ENCODE measurements at places on chromosomes 4 and X.
A peak's percentile ranks its signal among the peaks of the same experiment; 100 is the strongest.

GRCh38 chr4:54572152-54572542 lies 85.6 kb upstream of the KIT start:
- DNase-seq, result no peak

DNA sequence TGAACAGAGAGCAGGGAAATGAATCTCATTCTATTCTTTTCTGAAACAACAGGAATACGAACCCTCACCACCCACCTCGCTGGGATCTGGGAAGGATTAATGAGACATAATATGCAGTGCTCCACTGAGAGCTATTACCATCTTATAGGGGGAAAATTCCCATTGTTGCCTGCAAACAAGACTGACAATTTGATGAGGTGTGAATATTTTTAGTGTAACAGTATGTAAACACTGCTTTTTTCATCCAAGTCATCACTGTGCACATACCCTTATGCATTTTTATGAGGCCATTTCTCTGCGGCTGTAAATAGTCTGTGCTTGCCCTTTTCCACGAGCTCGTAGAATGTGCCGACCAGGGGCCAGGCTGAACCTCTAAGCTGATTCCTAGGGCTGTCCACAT lies 285.6 kb upstream of the CPEB2 start:
- no peak for DNase-seq

DNA sequence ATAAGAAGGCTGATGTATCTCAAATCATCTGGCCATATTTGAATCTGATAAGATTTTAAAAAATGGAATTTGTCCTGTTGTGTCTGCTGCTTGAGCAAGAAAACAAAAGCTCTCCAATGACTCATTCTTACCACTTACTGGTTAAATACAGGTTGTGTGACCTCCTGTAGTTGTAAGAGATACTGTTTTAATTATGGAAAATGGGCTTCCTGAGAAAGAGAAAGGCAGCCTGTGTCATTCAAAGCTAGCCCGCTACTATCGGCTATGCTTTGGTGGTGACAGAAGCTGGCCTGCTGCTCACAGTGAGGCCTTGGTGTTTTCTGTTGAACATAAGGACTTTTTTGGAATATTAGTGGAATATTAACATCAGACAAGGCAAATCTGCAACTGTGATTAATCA lies 1722.1 kb upstream of the PCDH10 start:
- DNase-seq, result no peak

DNA sequence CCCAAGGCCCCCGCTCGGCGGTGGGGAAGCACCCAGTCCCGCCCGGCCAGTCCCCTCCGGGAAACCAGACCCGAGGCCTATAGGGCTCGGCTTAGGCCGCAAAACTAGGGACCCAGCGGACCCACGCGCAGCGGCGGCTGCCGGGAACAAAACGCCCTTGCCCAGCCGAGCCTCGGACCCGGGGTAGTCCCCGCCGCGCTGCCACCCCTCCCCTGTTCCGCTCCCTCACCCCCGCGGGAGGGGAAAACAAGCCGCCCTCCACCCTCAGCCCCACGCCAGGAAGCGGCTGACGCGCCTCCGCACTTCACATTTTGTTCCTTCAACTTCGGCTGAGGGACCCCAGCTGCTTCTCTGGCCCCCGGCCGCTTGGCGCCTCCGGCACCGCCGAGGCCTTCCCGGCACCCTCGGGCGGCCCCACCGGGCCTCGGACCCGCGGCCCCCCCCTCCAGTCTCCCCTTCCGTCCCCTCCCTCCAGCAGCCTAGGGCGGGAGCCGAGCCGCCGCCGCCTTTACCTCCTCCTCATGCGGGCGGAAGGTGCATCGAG lies 694 bp downstream of the PDS5A start:
- DNase-seq, result peak; percentile 82

GRCh38 chr4:7322166-7322991 lies 112.4 kb downstream of the PSAPL1 start:
- no peak for DNase-seq

GRCh38 chr4:151564321-151564720 lies 155.3 kb downstream of the FHIP1A start:
- DNase-seq, result no peak

DNA sequence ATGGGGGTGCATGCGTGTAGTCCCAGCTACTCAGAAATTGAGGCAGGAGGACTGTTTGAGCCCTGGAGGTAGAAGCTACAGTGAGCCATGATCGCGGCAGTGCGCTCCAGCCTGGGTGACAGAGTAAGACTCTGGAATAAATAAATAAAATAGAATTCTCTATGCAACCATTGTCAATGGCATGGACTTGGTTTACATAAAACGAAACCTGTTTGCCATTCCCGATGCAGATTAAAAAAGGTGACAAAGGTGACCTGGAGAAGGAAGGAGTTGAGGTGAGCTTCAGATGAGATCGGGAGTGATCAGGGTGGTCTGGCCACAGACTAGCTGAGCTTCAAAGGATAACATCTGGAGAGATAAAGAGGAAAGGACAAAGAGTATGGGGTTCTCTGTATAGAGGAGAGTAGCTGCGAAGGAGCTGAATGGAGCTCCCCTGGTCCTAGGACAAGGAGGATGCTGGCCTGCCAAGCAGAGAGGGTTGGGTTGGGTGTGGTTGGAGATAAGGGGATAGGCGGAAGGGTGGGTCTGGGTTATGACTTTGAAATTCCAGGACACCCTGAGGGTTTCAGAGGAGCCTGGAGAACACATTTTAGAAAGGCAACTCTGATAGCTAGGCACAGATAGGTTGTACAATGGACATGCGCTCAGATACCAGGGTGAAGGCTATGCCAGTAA lies 98.6 kb downstream of the RBM47 start:
- no peak for DNase-seq

GRCh38 chr4:67736262-67736661 lies 17.9 kb downstream of the GNRHR start:
- DNase-seq, result no peak

DNA sequence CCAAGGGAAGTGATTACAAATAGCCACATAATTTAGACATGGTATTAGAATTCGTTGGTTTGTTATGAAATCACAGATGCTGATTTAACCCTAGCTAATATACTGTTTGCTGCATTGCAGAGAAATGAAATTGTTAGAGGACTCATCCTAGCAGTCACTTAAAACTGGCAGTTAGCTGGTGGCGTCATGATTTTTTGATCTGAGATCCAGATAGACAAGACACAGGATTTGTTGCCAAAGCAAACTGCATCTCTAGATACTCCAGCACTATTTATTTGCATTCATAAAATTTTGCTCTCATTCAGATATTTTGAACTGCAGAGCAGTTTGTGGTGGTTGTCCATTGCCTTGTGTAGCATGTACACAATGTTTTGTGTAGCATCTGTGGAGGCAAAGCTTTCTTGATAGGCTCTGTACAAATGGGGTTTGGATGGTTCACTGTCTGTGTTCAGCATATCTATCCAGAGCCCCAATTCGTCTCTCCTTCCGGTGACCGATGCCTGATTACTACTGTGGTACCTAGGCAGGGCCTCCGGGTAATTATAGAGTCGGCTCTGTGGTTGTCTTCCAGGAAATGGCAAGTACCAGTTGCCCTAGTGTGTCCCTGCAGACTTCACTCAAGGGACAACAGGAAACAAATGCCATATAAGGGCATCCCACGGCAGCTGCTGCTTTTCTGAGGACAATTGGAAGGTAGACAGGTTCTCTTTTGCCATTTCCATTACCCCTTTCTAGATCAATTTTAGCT lies 30.1 kb upstream of the SPARCL1 start:
- no peak for DNase-seq

DNA sequence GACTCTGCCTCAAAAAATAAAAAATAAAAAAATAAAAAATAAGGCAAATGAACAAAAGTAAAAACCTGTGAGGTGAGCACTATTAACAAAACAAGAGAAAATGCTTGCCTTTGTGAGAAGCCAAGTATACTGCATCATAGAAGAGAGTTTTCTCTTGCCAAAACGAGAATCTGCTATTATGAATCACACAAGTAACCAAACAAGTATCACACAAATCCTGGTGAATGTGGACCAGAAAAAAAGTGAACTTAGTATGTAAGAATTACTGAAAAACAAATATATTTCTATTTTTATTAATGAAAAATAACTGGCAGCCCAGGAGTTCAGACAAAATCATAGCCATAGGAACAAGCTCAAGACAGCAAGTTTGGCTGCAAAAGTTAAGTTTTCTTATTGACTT lies 193.5 kb downstream of the PDGFC start:
- DNase-seq, result no peak

- no peak for DNase-seq
Measured at GRCh38 chr4:139709660-139710059, 44.0 kb downstream of the MGST2 start.

- DNase-seq, result no peak
Measured at GRCh38 chr4:57911203-57911602, 801.0 kb upstream of the IGFBP7 start.

DNA sequence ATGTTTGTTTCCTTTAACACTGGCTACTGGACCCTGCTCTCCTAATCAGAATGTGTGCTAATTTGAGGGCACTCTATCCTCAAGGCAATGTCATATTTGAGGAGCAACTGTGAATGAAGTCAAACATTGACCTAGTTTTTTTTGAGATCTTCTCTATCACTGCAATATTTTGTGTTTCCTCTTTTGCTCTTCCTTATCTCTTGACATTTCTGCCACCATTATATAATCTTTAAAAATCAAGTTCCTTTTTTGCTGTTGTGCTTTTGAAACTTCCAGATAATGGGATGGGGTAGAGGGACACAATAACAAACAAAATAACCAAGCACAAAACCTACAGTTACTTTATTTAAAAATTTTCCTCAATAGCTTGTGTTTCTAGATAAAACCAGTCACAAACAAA lies 7.4 kb upstream of the WDFY3 start:
- no peak for DNase-seq

DNA sequence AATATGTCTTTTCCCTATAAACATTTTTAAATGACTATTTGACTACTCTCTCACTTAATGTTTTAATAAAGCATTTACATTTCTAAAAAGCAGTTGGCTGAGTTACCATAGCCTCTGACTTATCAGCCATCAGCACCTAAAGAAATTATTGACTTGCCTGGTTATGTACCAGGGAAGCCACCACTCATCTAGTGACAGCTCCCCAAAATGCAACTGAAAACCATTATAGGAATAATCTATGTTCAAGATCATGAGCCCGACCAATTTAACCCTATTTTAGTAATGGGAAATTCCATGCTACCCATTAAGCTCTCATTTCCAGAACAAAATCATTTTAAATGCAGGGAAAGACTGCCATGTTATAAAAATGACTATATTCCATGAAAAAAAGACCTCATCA lies 34.4 kb downstream of the HDX start:
- no peak for DNase-seq

- DNase-seq, result no peak
Measured at GRCh38 chrX:47690175-47690574, 31.2 kb upstream of the UXT start.

DNA sequence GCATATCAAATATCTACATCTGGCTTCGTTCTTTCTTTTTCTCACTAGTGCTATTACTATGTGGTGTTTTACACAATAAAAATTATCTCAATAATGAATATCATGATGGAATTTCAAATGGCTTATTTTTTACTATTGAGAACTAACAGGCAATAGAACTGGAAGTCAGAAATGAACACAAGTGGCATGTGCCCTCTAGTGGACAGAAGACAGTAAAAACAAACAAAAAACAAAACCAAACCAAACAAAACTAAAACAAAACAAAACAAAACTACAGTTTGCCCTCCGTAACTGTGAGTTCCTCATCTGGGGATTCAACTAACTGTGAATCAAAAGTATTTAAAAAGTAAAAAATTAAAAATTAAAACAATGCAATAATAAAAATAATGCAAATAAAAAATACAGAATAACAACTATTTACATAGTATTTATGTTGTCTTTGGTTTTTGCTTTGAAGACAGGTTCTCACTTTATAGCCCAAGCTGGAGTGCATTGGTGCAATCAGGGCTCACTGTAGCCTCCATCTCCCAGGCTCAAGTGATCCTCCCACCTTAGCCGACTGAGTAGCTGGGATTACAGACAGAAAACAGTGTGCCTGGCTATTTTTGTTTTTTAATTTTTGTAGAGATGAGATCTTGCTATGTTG lies 195.6 kb upstream of the TACR3 start:
- no peak for DNase-seq

DNA sequence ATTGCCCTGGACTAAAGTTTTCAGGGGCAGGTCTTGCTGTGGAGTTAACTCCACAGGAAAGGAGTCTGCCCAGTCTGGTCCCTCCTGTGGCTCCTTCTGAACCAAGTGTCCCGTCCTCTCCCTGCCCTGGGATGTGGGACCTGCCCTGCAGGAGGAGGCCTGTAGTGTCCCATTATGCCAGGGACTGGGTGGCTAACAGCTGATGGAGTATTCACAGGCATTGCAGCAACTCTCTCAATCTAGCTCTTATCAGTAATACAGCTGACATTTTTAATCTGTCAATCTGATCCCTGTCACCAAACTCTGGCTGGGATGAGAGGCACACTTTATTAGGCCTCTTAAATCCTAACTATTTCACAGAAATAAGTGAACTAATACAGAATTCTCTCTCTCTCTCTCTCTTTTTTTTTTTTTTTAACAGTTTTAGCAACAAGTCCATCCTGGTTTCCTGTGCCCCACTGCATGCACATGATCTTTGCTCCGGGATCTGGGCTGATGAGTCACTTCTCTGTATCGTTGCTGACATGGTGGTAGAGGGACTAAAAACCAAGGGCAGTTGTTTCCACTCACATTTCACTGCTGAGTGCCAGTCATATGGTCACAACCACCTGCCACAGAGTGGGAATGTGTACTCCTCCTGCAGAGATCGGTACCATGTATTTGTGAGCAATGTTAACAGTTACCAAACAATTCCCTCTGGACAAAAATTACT lies 39.1 kb downstream of the HAND2 start:
- DNase-seq, result no peak

- DNase-seq, result no peak
Measured at GRCh38 chrX:102129473-102129872, 4.0 kb downstream of the TCEAL2 start.

GRCh38 chrX:6024204-6024603 lies 204.5 kb downstream of the NLGN4X start:
- no peak for DNase-seq

GRCh38 chr4:85556283-85556682 lies 81.3 kb downstream of the ARHGAP24 start:
- no peak for DNase-seq

DNA sequence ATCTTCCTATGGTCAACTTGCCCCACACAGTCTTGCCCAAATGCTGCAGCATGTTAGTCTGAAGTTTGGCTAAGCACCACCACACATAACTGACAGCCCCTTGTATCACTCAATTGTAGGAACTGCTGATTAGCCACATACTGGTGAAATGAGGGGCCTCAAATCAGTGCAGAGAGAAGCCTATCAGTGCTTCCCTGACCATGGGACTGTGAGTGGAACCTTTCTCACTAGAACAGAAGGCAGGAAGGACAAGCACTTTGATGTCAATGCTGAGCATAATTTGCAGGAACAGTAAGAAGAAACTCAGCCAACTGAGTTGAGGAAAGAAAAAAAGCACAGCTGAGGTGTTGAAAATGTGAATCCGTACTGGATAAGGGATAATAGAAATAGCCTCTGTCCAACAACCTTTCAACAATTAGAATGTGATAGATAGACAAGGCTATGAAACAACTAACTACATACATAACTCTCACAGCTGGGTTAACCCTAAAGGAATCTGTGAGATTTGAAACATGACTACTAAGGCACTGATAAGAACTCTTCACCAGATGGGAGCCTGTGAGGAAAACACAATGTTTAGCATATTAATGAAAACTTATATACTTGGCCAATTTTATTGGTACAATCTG lies 136.6 kb upstream of the SH3RF1 start:
- DNase-seq, result no peak
